ENCODE measurements at places on chromosomes 13 and 19. TPM values are rescaled to one million over a fixed set of nuclear protein-coding genes. Genes with fewer than 3 reads are reported as not detected.

Gene PRKD2
- 38.2 TPM for total RNA-seq

Gene CEACAM20
- total RNA-seq, result not detected

Gene GSX1
- not detected for total RNA-seq

Gene ATP4A
- not detected for total RNA-seq

Gene KLK14
- not detected for total RNA-seq

Gene CHAMP1
- 29.5 TPM for total RNA-seq

Gene CYP4F12
- total RNA-seq, result not detected

Gene GRIN2D
- 3.2 TPM for total RNA-seq

- no peaks in the 10 kb centered on the region for H3K36me3 ChIP-seq
- no peak for DNase-seq
- H3K4me3 ChIP-seq, result no peak overlapping the region
- no peaks in the 10 kb centered on the region for H3K27me3 ChIP-seq
- H3K4me1 ChIP-seq, result peaks cover 48% of the 10 kb centered on the region
These were observed 46.8 kb downstream of the TEX26 start for GRCh38 chr13:30978981-30979956.

- no peak overlapping the region for H3K4me3 ChIP-seq
- H3K4me1 ChIP-seq, result no peaks in the 10 kb centered on the region
- peaks cover 21% of the 10 kb centered on the region for H3K27me3 ChIP-seq
- no peak overlapping the region for H3K27ac ChIP-seq
- H3K36me3 ChIP-seq, result no peaks in the 10 kb centered on the region
- DNase-seq, result no peak
These were observed 9.9 kb downstream of the KANK3 start for GRCh38 chr19:8332976-8333766.

DNA sequence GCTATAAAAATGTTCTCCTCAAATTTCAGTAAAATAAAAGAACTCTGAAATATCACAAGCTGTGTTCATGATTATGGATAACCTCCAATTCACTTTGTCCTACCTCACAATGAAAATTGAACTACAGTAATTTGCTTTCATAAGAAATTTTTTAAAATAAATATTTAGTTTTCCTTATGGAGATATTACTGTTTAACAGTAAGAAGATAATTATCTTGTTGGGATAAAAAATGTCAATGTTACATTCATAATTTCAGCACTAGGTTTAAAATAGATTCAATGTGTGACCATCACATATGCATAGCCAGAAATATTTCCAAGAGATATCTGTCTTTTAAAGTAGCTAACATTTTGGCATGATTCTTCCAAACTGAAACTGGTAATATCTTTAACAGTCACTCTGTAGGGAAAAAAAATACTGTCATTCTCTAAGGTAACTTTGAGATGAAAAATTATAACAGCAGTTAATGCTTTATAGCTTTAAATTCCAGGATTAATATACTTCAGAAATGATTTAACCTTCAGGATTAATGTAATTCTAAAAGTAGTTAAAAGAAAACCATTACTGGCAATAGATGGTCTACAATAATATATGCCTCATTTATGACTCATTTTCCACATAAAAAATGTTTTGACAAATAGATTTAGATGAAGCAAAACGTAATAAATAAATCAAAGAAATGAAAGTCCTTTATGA is 91.3 kb downstream of the SPRY2 start:
- H3K27ac ChIP-seq, result peak overlapping the region; percentile 81
- H3K4me3 ChIP-seq, result peak overlapping the region; percentile 90
- H3K4me1 ChIP-seq, result peaks cover 27% of the 10 kb centered on the region
- no peak for DNase-seq
- peaks cover 5% of the 10 kb centered on the region for H3K36me3 ChIP-seq
- H3K27me3 ChIP-seq, result peaks cover 2% of the 10 kb centered on the region

DNA sequence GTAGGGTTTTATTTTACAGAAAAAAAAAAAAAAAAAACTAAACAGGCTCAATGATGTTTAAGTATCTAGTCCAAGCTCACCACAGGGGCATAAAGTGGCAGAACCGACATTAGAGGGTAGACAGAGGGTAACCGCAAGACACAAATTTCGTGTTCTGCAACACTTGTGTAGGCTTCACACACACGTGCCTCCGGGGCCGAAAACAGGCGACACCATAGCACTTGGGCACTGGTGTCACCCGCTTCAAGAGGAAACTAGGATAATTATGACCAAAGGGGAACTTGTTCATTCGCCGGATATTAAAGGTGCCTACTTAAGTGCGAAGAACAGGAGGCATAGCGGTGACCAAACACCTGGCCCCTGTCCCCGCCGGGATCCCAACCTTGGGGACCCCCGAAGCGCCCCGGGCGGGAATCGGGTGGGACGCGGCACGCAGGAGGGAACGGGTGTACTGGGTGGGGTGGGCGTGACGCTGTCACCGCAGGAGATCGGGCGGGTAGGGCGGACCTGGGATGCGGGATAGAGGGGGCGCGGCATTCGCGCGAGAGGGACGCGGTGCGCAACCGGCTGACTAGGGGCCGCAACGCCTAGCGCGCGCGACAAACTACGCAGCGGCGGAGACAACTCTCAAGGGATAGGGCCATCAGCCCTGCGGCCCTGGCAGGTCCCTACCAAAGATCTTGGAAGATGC is 558 bp downstream of the MZT1 start:
- DNase-seq, result no peak
- peaks cover 31% of the 10 kb centered on the region for H3K36me3 ChIP-seq
- peak overlapping the region; percentile 92 for H3K4me3 ChIP-seq
- peak overlapping the region; percentile 75 for H3K27ac ChIP-seq
- no peaks in the 10 kb centered on the region for H3K27me3 ChIP-seq

DNA sequence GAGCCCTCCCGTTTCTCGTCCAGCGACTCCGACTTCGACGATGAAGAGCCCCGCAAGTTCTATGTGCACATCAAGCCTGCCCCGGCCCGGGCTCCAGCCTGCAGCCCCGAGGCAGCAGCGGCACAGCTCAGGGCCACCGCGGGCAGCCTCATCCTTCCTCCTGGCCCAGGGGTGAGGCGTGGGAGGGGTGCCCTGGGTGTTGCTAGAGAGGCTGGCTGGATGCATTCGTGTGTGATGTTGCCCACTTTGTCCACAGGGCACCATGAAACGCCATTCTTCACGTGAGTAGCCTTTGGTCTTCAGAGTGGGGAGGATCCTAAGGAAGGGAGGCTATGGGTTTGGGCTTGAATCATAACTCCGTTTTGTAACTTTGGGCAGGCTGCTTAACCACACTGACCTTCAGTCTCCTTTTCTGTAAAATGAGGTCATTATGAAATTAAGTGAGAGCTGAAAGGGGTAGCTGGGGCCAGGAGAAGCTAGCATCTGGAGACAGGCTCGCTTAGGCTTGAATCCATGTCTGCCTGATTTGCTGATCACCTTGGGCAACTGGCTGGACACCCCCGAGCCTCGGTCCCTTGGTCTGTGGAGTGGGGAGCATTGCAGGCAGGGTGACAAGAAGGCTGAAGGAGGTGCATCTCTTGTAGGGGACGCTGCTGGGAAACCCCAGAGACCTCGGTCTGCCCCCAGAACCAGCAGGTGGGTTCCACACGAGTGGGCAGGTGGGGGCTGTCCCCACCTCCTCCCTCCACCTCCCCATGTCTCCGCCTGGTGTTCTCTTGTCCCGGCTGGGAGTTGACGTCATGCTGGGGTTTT is 18.7 kb upstream of the B3GNT3 start:
- H3K36me3 ChIP-seq, result no peaks in the 10 kb centered on the region
- H3K27ac ChIP-seq, result no peak overlapping the region
- no peaks in the 10 kb centered on the region for H3K4me1 ChIP-seq

- DNase-seq, result no peak
- H3K27ac ChIP-seq, result no peak overlapping the region
- peaks cover 6% of the 10 kb centered on the region for H3K27me3 ChIP-seq
- H3K4me1 ChIP-seq, result peaks cover 49% of the 10 kb centered on the region
- no peaks in the 10 kb centered on the region for H3K36me3 ChIP-seq
- H3K4me3 ChIP-seq, result no peak overlapping the region
These were observed 124.4 kb upstream of the SPATA13 start for GRCh38 chr13:24036115-24036514.

DNA sequence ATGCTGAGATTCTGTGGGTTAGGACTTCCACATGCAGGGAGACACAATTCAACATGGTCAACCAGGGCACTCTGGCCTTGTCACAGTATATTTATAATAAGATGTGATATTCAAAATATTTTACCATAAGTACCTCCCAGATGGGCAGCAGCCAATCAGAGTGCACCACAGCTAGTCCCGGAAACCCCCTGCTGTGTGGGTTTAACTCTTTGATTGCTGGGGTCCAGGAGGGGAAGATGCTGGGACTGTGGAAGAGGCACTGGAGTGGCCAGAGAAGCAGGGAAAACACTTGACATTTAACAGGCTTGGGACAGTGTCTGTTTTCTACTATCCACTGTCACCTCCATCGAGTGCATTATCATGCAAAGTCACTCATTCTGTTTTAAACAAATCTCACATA is 99.0 kb downstream of the MBNL2 start:
- peak overlapping the region; percentile 8 for H3K27ac ChIP-seq
- no peak overlapping the region for H3K4me3 ChIP-seq
- H3K27me3 ChIP-seq, result peaks cover 23% of the 10 kb centered on the region
- H3K4me1 ChIP-seq, result peaks cover 73% of the 10 kb centered on the region
- H3K36me3 ChIP-seq, result peaks cover 54% of the 10 kb centered on the region

- no peak overlapping the region for H3K27ac ChIP-seq
- no peak overlapping the region for H3K4me3 ChIP-seq
- DNase-seq, result no peak
- H3K27me3 ChIP-seq, result peaks cover 5% of the 10 kb centered on the region
These were observed 8.7 kb downstream of the HOMER3 start for GRCh38 chr19:18932216-18932841.

DNA sequence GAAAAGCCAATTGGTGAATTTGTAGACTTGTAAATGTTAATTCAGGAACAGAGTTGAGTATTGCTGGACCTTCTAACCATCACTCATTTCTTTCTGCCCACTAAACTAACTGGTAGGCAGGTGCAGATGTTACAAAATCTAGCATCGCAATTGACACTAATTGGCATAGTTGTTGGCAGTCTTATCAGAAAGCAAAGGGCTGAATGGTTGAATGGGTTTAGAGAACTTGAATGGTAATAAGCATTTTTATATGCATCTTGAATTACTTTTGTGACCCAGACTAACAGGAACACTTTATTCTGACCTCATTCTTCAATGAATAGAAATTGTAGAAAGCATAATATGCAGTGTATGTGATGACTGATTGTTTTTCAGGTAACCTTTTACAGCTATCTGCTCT is 189.1 kb downstream of the GGACT start:
- H3K36me3 ChIP-seq, result peaks cover 29% of the 10 kb centered on the region
- no peak for DNase-seq
- no peaks in the 10 kb centered on the region for H3K4me1 ChIP-seq

- no peaks in the 10 kb centered on the region for H3K27me3 ChIP-seq
- peaks cover 7% of the 10 kb centered on the region for H3K36me3 ChIP-seq
These were observed 100.5 kb downstream of the TRPC4 start for GRCh38 chr13:37769078-37769477.

GRCh38 chr13:31495336-31495735 is 244.0 kb upstream of the RXFP2 start:
- H3K36me3 ChIP-seq, result no peaks in the 10 kb centered on the region
- no peak overlapping the region for H3K27ac ChIP-seq
- DNase-seq, result no peak
- peaks cover 2% of the 10 kb centered on the region for H3K27me3 ChIP-seq
- H3K4me1 ChIP-seq, result no peaks in the 10 kb centered on the region
- no peak overlapping the region for H3K4me3 ChIP-seq

DNA sequence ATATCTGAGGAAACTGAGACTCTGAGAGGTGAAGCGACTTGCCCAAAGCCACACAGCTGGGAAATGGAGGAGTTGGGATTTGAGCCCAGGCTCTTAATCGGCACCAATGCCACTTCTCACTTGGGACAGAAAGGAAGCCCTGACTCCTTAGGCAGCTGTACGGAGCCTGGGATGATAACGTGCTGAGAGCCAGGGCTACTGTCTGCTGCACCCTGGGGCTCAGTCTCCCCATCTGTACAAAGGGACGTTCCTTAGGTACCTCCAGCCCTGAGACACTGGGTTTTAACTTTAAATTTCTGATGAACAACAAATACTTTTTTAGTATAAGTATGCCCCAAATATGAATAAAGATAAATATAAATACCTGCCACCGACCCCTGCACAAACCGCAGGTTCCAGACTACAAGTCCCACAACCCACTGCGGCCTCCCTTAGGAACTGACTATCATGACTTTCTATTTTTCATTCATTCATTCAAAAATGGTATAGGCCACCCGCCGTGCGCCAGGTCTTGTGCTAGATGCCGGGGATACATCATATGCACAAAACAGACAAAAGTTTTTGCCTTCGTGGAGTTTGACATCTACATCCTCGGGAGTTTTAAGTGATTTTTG is 776 bp upstream of the NCLN start:
- peaks cover 4% of the 10 kb centered on the region for H3K27me3 ChIP-seq
- DNase-seq, result no peak
- peaks cover 21% of the 10 kb centered on the region for H3K4me1 ChIP-seq
- no peaks in the 10 kb centered on the region for H3K36me3 ChIP-seq

DNA sequence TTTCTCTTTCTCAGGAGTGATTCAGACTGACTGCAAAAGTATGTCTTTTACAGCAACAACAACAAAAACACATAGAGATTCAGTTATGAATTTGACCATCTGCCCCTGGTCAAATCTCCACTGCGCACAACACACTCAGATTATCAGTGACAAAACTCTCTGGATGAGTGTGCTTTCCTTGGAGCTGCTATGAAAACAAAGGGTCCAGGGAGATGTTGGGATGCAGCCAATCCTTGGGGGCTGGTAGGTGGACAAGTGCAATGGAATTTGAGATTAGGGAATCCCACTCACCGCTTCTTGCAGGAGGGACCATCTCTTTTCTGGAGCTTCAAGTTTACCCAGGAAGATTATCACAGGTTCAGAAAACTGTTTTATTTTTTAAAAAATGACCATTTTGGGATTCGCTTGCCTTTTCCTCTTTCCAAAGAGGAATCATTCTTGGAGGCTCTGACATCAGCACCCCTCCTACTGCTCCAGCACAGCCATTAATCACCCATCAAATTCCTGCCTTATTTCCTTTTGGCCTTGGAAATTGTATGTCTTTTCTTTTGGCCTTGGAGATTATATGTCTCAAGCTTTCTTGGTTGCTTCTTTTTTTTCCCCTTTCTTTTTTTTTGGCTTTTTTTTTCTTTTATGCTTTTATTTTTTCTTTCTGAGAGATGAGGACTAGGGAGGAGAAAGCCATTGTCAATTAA is 311.8 kb downstream of the TSHZ3 start:
- H3K36me3 ChIP-seq, result no peaks in the 10 kb centered on the region
- H3K27me3 ChIP-seq, result peaks cover under 1% of the 10 kb centered on the region
- no peak overlapping the region for H3K27ac ChIP-seq

GRCh38 chr13:105033999-105034398 is 1501.5 kb downstream of the EFNB2 start:
- H3K36me3 ChIP-seq, result no peaks in the 10 kb centered on the region
- no peaks in the 10 kb centered on the region for H3K27me3 ChIP-seq
- peak overlapping the region; percentile 80 for H3K4me3 ChIP-seq

DNA sequence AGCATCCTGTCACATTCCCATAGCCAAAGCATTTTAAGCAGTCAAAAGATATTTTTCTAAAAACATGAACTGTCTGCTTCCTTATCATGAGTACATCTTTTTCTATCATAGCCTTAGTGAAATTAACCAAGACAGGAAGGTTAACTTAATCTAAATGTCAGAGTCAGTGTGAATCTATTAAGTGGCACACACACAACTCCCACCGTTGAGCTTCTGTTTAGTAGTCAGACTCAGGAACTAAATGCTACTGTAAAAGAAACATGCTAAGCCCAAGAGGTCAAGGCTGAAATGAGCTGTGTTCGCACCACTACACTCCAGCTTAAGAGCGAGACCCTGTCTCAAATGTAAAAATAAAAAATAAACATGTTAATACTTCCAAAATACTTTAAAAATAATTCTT is 7.7 kb upstream of the POU4F1 start:
- H3K4me1 ChIP-seq, result peaks cover 19% of the 10 kb centered on the region
- peaks cover 41% of the 10 kb centered on the region for H3K27me3 ChIP-seq
- no peak for DNase-seq
- H3K36me3 ChIP-seq, result peaks cover 15% of the 10 kb centered on the region
- H3K27ac ChIP-seq, result no peak overlapping the region
- H3K4me3 ChIP-seq, result no peak overlapping the region

All from HFFc6 (cell line).